Iris pigment epithelial cell (primary cell): ENCODE measurements at places on chromosomes 16 and 17.

- no peak for DNase-seq
Observed at GRCh38 chr17:74815067-74815466, 38.9 kb upstream of the NAT9 start.

DNA sequence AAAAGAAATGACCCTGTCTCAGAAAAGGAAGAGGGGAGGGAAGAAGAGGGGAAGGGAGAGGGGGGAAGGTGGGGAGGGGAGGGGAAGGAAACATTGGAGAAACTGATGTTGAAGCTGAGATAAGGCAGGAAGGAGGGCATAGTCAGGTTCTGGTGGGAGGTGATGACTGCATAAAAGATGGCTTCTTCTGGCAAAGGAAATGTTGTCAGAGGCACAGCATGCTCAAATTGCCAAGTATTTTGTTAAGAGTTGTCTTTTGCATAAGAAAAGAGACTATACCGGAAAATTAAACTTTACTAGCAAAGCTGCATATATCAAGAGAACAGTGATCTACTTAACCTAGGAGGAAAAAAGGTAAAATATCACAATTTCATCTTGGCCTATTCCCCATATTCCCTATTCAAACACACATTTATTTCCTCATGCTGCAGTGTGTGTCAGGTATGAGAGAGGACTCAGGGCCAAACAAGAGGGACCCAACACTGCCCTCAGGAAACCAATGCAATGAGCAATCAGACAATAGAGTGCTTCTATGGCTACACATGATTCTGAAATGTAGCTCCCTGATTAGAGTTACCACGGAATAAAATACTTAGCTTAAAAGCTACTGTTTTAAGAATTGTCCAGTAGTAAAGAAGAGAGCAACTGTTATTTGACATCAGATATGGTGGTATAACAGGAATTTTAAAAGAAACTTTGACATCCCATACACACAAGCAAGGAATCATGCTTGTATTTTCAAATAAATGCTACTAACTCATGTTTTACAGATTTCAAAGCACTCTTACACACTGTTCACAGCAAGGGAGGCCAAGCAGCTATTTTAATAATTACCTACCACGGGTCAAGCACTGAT lies 80.9 kb downstream of the PARN start:
- no peak for DNase-seq

DNA sequence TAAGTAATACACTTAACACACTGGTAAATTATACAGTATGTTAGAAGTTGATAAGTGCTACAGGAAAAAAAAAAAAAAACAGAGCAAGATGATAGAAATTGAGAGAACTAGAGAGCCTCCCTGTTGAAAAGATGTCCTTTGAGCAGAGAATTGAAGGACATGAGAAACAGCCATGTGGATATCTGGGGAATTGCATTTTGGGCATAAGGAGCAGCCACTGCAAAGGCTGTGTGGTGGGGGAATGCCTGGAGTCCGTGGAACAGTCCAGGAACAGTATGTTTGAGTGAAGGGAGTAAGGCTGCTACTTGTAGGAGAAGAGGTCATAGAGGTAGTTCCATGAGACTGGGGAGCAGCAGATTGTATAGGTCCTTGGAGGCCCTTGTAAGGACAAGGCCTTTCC lies 178.4 kb downstream of the FTO start:
- no peak for DNase-seq

DNA sequence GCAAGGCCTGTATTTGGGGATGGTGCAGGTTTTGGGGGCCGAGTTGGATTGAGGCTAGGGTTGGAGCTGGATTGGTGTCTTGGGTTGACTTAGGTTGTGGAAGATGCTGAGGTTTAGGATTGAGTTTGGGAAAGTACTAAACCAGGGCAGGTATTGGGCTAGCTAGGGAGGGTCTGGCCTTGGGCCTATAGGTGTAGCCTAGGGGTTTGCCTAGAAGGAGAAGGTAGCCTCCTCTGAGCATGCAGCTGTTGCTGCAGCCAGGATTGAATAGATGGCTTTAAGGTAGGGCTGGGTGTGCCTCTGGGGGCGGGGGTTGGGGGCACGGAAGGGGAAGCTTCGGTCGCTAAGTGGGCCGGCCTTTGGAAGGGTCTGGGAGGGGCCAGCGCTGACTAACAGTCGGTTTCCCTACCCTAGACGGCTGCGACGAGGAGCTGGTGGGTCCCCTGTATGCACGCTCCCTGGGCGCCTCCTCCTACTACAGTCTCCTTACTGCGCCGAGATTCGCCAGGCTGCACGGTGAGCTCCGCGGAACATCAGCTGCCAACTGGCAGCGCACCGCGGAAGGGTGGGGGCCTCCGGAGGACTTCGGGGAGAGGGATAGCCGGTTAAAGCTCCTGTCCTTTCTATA lies 1.2 kb downstream of the CNTNAP1 start:
- DNase-seq, result peak; percentile 33

DNA sequence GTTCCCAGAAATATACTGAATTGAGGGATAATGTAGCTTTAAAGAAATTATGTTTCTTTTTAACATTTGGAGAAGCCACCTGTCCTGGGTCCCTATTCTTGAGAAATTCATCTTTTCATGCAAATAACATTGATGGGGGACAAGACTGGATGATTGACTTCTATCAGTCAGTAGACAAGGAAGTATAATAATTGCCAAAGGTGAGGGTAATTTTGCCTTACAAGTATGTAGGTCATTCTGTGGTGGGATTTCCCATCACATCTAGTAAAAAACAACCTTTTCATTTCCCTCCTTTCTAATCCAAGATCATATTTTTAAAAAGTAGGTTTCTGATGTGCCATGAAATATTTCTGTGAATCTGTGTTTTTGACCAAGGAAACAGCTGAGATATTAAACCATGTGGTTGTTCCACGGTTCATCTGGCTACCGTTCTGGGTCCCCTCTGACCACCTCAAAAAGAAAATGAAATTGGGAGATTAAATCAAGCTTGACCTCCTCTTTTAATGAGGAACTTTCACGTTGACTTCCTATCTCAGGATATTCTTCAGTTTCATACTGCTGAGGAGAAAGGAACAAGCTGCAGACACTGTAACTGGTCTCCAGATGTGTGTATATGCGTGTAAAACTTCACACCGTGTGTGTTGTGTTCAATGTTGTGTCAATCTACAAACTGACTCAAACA lies 138.6 kb downstream of the MAP2K6 start:
- DNase-seq, result no peak

DNA sequence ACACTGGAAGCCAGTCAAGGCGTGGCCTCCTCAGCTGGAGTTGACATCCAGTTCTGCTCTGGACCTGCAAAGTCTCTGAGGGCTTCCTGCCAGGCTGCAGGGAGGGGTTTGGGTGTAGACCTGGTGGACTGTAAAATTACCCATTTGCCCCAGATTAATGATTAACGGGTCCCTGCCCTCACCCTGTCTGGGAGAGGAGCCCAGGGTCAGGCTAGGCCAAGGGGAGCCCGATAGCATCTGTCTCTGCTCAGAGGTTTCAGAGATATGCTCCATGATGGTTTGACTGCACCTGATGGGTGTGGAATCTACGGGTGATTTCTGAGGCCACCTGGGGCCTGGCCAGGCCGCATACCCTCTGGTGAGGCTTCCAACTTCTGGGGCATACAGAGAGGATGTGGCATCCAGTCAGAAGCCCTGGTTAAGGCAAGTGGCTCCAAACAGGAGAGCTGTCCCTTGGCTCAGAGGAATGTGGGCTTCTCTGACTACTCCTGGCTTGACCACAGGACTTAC lies 11.2 kb downstream of the PPY start:
- no peak for DNase-seq

GRCh38 chr16:19892902-19893301 lies 8.3 kb upstream of the GPRC5B start:
- no peak for DNase-seq

DNA sequence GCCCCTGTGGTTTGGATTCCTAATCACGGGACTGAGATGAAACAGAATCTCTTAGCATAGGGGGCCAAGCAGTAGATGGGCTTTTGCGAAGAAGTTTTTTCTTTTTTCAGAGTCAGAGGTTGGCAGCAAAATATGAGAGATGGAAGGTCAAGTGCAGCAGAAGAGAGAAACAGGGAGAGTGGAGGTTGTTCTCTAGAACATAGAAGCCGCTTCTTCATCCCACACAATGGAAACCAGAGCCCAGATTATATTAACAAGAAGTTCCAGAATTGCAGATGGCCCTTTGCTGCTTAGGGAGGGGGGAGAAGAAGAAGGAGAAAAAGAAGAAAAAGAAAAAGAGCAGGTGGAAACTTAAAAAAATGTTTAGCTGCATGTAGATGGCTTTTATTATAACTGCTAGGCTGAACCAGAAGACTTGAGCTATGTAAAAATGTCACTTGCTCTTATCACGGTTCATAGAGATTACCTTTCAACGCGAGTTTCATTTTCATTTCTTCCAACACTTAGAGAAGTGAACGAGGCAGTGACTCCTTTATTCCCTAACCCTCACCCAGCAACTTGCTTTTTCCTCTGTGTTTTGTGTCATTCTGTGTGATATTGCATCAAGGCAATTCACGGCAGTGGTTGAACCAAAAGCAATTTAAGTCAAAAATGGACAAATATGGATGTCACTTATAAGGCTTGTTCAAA lies 737.5 kb downstream of the WWOX start:
- no peak for DNase-seq

- DNase-seq, result peak; percentile 49
Observed at GRCh38 chr16:569445-570254, at the start of gene PIGQ. TSS of gene PIGQ (plus strand) at chr16:569968. CDS start at chr16:574075, 4,107 bp downstream.

- no peak for DNase-seq
Observed at GRCh38 chr17:27600471-27600870, 30.5 kb upstream of the LGALS9 start.

- DNase-seq, result peak; percentile 83
Observed at GRCh38 chr17:45247429-45248131, 14.3 kb downstream of the SPATA32 start.

DNA sequence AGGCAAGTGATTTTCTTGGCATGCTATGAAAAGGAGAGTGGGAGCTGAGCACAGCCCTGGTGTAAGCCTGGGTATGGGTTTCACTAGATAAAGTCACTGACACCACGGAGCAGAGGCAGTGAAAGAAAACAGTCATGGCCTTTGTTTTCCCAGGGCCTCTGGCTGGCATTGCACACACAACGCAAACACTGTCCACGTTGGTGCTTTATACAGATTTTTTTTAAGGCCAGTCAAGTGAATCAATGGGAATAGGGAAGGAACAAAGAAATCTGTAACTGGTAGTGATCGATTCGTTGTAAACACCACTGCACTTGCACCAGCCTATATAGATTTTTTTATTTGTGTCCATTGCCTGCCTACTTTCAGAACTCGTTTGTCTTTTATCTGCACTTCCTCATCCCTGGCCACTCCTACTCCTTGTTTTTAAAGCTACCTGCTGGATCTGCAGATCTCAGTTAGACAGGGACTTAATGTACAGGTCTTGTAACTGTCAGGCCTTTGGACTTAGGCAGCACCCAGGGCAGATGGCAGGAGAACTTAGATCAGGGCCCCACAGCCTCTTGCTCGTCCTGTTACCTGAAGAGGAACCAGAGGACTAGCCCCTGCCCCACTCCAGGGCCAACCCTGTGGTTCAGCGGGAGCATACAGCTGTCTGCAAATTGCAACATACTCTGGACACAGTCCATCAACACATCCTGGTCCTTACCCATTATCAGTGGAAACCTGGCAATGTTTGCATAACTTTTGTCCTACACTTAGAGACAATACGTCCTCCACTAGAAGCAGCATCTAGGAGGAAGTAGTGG lies 10.6 kb upstream of the TMIGD1 start:
- peak; percentile 83 for DNase-seq

- peak; percentile 6 for DNase-seq
Observed at GRCh38 chr17:4785311-4786105, 656 bp downstream of the VMO1 start.

GRCh38 chr16:55057866-55058265 lies 127.2 kb downstream of the IRX5 start:
- no peak for DNase-seq

DNA sequence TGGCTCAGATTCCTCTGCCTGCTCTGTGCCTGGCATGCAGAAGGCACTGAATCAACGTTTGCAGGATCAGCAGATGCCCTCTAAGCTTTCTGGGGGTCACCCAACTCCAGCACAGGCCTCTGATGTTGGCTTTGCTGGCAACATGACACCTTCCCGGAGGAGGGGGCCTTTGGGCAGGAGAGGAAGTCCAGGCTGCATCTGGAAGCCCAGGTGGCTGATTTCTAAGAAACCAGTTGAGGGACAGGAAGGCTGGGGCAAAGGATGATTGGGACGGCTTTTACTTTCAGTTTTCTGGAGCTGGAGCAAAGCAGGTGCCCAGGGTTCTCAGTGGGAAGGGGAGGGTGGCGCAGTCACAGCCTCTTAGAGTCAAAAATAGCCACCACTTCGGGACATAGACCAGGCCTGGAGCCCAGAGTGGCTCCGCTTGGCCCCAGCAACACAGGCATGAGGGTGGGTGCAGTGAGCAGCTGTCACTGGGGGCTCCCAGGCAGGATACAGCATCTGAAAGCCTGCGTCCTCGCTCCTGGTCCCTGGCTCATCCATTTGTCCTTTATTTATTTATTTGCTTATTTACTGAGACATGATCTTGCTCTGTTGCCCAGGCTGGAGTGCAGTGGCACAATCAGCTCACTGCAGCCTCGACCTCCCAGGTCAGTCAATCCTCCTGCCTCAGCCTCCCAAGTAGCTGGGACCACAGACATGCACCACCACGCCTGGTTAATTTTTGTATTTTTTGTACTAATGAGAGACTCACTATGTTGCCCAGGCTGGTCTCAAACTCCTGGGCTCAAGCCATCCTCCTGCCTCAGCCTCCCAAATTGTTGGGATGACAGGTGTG lies 15.1 kb downstream of the SOCS1 start:
- DNase-seq, result no peak

- DNase-seq, result no peak
Observed at GRCh38 chr16:77433146-77433545, 1.7 kb downstream of the ADAMTS18 start.

GRCh38 chr17:82815790-82816305 lies 24.0 kb downstream of the ZNF750 start:
- no peak for DNase-seq

- no peak for DNase-seq
Observed at GRCh38 chr16:35732046-35732810, 2272.8 kb downstream of the TP53TG3F start.

GRCh38 chr17:29705386-29705785 lies 82.7 kb upstream of the CORO6 start:
- DNase-seq, result no peak

DNA sequence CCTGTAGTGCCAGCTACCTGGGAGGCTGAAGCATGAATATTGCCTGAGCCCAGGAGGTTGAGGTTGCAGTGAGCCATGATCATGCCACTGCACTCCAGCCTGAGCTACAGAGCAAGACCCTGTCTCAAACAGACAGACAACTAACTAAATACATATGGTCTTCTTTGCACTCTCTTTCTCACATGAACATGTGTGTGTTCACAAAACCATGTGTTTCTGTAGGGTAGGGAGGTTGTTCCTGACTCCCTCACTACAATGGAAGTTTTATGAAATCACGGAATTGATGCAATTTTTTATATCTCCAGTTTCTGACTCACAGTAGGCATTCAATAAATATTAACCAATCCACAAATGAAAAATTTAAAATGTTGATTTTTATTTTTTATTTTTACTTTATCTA lies 48.5 kb downstream of the ABHD15 start:
- DNase-seq, result no peak

GRCh38 chr16:85232369-85233142 lies 120.3 kb upstream of the CIBAR2 start:
- DNase-seq, result no peak
